ENCODE measurements at places on chromosomes 5 and 9.

GRCh38 chr9:135359764-135360163, 119.8 kb upstream of the PPP1R26 start:
- DNase-seq, result no peak

DNA sequence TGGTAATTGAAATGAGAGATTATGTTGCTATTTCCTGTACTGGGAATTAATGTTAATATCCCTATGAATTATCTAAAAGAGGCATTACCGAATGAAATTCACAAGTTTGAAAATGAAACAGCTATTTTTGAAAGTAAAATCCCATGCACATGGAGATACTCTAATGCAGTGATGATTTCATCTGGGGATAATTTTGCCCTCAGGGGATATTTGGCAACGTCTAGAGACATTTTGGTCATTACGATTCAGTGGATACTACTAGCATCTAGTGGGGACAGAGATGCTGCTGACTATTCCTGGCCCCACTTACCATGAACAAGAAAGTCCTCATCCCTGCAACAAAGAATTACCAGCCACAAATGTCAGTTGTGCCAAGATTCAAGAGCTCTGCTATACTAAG, 500.9 kb downstream of the EFNA5 start:
- no peak for DNase-seq

DNA sequence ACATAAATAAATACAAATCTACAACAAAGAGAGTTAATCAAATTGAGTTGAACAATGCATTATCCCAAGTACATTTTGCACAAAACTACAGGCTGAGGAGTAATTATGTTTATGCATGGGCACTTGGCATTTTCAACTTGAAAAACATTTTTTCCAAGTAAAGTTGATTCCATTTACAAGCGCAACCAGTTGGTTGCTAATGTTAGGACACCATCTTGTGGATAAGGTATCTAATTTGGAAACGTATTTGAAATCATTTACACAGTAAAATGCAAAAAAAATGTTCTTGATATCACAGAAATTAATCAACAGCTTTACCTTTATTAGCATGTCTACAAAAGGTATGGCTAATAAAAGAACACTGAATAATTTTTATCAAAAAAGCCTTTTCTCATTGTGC, 18.8 kb downstream of the FTMT start:
- DNase-seq, result no peak

DNA sequence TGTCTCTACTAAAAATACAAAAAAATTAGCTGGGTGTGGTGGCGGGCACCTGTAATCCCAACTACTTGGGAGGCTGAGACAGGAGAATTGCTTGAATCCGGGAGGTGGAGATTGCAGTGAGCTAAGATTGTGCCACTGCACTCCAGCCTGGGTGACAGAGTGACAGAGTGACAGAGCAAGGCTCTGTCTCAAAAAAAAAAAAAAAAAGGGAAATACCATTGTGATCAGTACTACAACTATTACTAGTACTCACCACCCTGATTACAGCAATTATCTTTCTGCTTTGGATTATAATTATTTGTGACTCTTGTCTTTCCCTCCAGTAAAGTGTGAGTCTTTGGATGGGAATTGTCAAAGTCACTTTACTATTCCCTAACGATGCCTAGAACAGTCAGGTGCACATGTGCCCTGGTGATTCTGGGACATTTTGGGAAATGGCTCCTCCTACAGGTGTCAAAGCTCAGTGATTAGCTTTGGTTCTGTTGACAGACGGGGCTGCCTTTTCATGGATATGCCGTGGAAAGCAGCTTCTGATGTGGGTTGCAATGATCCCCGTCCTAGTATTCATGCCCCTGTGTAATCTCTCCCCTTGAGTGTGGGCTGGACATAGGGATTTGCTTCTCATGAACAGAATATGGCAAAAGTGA, 31.8 kb upstream of the FRRS1L start:
- DNase-seq, result no peak

- no peak for DNase-seq
Observed at GRCh38 chr5:171435908-171436307, 16.5 kb downstream of the FGF18 start.

DNA sequence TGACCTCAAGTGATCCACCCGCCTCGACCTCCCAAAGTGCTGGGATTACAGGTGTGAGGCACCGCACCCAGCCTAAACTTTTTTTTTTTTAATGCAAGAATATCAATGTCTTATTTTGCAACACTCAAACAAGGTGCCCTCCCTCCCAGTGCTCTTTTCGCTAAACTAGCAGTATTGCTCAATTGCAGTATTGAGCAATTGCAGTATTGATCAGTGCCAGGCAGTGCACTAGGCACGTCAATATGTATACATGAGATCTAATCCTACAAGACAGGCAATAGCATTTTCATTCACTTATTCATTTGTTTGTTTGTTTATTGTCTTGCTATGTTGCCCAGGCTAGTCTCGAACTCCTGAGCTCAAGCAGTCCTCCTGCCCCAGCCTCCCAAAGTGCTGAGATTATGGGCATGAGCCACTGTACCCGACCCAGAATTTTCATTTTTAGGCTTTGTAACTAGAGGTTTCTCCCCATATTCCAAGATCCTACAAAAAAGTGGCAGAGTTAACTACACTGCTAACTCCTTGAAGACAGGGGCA, 94.5 kb downstream of the TTLL11 start:
- DNase-seq, result no peak

GRCh38 chr5:179870952-179871351, 12.3 kb upstream of the MRNIP start:
- DNase-seq, result no peak

- no peak for DNase-seq
Observed at GRCh38 chr5:106094204-106094607, 1576.5 kb downstream of the EFNA5 start.

GRCh38 chr5:6488021-6488420, 39.4 kb downstream of the UBE2QL1 start:
- no peak for DNase-seq

- DNase-seq, result no peak
Observed at GRCh38 chr5:14301186-14301585, 158.0 kb downstream of the TRIO start.

GRCh38 chr9:126482361-126483044, 131.2 kb upstream of the LMX1B start:
- no peak for DNase-seq

DNA sequence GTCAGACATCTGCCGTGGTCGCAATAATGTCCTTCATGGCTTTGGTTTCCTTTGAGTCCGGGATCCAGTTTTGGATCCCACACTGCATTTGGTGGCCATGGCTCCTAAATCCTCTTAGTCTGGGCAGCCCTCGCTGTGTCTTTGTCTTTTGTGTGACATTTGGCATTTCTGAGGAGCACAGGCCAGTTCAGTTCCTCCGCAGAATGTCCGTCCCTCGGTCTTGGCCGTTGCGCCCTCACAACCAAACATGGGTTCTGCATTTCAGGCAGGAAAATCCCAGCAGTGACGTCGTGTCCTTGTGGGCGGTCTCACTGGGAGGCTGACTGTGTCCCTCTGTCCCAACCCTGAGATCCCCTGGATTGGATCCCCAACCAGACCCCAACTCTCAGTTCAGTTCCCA, 172.9 kb upstream of the PPP1R26 start:
- DNase-seq, result no peak

GRCh38 chr5:7753596-7753995, 97.3 kb downstream of the CFAP90 start:
- no peak for DNase-seq

DNA sequence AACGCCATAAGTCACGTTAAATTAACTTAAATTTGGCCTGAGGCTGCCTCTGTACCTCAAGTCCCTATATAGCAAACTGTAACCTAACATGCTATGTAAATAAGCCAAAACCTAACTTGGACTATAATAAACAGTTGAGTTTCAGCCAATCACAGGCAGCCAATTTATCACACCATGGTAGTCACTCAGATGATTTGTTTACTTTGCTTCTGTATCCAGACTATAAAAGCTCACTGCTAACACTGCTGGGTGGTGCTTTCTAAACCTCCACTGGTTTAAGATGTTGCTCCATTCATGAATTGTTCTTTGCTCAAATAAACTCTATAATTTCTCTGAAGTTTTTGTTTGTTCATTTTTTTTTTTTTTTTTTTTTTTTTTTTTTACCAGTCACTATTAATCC, 62.8 kb downstream of the TRPM3 start:
- DNase-seq, result no peak

DNA sequence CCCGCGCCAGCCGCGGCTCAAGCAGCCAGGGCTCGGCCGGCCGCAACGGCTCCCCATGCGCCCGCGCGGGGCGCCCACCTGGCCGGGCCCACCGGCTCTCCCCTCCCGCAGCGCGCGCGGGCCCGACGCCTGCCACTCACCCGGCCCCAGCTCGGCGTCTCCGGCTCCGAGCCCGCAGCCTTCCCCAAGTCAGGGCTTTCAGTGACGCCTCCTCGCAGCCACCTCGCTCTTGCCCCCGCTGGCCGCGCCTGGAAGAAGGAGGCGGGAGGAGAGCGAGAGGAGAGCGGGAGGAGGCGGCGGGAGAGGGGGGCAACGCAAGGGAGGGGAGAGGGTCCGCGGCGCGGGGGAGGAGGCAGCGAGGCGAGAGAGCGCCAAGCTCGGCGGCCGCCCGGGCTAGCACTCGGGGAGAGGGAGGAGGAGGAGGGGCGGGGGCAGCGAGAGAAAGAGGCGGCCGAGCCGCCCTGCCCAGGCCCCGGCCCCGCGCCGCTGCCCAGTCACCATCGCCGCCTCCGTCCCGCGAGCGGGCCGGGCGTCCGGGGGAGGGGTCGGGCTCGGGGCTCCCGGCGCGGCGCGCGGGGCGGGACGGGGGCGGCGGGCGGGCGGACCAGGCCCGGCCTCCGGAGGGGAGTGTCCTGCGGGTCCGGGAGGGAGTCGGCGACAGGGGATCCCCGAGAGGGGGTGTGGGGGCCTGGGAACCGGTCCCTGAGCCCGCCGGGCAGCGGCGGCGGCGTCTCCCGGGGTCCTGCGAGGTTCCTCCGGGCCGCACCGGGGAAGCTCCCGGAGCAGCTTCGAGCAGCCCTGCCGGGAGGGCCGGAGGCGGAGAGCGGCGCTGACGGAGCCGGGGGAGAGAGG, at the start of gene LHFPL2:
Gene LHFPL2, minus strand, starts transcription at position 414 of the 852 bp plus-strand sequence. CDS start 138,559 bp downstream, outside the sequence.
- DNase-seq, result no peak

DNA sequence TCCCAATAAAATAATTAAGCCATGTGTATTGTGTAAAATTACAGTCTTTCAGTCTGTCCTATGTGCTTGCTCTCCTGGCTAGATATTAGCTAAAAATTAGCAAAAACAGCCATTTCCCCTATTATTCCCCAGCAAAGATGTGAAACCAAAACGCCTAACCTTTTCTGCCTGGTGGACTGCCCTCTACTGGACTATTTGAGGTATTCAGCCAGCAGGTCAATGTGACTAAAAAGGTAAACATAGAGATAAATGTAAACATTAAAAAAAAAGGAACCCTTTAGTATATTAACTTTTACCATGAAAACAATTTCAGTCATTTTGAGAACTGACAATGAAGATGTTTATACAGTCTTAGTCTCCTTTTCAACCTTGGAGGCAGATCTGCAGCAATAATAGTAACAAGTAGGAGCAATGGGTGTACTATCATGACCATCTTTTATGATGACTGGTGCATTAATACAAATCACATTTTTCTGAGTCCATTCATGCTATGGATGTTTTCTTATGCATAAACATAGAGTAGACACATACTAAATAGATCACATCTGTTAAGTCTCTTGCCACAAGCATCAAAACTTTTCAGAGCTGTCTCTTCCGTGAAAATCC, 10.1 kb downstream of the ATG12 start:
- DNase-seq, result no peak

DNA sequence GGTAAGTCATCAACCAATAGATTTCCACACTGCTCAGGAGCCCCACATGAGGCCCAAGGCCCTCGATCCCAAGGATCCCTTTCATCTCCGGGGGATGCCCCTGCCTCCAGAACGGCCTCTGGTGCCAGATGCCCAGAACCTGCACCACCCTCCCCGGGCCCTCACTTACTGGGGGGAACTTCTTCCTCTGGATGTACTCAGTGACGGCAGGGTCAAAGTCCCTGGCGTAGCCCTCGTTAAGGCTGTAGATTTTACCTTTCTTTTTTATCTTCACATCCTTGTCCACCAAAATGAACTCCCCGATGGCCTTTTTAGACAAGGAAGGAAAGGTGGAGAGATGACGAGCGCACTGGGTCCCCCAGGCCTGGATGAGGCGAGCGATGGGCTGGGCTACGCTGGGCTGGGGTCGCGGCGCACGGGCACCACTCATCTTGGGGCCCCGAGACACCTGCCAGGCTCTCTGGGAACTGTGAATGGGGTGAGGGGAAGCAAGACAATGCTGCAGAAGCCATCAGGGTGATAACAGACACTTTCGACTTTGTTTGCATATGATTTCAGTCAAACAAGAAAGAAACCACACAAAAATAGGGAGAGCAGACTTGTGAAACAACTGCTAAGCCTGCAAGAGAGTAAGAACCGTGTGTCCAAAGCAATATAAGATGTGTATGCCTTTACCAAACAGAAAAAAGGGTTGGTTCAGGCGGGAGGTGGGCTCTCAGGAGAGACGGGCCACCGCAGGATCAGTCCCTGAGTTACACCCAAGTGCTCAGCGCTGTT, 13.2 kb upstream of the FBP2 start:
- no peak for DNase-seq

- no peak for DNase-seq
Observed at GRCh38 chr5:133698259-133698554, 85.9 kb upstream of the FSTL4 start.

GRCh38 chr9:79623799-79624721, 52.3 kb downstream of the TLE4 start:
- DNase-seq, result no peak

DNA sequence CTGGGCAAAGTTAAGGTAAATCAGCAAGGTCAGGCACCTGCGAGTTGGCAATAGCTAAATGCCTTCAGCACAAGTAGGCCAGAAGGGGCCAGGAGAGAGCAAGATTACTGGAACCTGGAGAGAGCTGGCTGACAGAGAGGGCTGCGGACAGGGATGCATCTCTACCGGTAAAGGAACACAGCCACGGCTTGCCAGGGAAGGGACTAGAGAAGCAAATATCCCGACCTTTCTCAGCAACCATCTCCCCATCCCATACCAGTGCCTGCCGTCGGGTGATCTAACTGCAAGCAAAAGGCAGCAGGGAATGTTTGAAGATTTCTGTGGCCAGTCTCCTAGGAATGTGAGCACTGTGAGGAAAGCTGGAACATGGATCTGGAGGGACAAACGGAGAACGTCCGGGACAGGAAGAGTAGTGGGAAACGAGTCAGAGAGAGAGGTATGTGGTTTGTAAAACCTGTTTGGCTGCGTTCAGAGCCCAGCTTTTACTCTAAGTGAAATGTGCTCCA, 15.9 kb upstream of the ABLIM3 start:
- no peak for DNase-seq

DNA sequence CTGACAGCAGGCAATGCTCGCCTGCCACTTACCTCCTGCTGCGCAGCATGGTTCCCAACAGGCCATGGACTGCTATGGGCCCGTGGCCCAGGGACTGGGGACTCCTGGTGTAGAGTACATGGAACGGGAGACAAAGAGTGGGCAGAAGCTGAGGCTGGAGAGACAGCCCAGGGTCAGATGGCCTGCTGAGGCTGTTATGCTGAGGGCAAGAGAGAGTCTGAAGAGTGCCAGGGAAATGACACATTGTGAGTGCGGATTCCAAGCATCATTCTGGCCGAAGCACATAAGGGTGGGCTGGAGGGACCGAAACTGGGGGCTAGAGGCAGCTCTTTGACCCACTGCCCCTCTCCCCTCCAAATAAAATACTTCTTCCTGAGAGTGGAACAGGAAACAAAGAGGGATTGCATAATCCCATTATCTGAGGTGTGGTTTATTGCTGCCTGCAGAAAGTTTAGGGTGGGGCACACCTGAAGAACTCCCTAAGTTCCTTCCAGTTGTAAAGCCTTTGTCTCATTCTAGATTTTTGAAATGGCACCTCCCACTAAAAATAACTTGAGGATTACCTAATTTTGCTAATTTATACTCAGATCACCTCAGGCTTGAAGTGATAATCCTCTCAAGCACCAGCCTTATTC, 158.1 kb downstream of the ATP10B start:
- DNase-seq, result no peak

GRCh38 chr9:120892748-120893610, 16.0 kb upstream of the PHF19 start:
- DNase-seq, result no peak
